ENCODE measurements at places on chromosomes 11 and 22. TPM values are rescaled to one million over a fixed set of nuclear protein-coding genes. Genes with fewer than 3 reads are reported as not detected.

Gene PPARA
- total RNA-seq, result 85.2 TPM

Gene LRP4
- total RNA-seq, result 32.3 TPM

Gene PAFAH1B2
- 57.9 TPM for total RNA-seq

Gene ASCC2
- total RNA-seq, result 41.4 TPM

Gene CFAP300
- total RNA-seq, result 1.7 TPM

Gene CATSPERZ
- not detected for total RNA-seq

All from right cardiac atrium (tissue), 5 donors.